ENCODE measurements at places on chromosomes 11 and 22. TPM values are rescaled to one million over a fixed set of nuclear protein-coding genes. Genes with fewer than 3 reads are reported as not detected.

MS4A4A gene
- total RNA-seq: 53.9 TPM

TRPM5 gene
- total RNA-seq: not detected

LTBP3 gene
- 128 TPM for total RNA-seq

SYT7 gene
- total RNA-seq: 4.8 TPM

OR6T1 gene
- not detected for total RNA-seq

DNA sequence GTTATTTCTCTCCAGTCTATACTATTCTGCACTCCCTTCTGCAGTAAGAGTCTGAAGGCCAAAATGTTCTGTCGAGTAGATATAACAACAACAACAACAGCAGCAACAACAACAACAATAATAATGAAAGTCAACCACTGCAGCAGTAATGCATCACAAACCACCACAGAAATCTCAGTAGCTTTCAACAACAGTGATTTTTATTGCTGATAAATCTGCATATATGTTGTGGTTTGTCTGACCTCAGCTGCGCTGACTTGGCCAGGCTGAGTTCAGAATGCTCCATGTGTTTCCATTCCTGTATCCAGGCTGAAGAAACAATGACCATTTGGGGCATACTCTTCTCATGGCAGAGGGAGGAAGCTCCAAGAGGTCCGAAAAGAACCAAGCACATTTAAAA is 32.3 kb upstream of the CYP2R1 start:
- DNase-seq: no peak
- no peaks in the 10 kb centered on the region for H3K27me3 ChIP-seq
- no peak overlapping the region for H3K4me3 ChIP-seq

GRCh38 chr11:78465169-78465942 is 47.7 kb upstream of the GAB2 start:
- H3K27me3 ChIP-seq: no peaks in the 10 kb centered on the region
- peaks cover 26% of the 10 kb centered on the region for H3K36me3 ChIP-seq
- no peak for DNase-seq
- no peaks in the 10 kb centered on the region for H3K4me1 ChIP-seq

GRCh38 chr22:46286941-46287872 is 9.5 kb upstream of the GTSE1 start:
- peaks cover 12% of the 10 kb centered on the region for H3K4me1 ChIP-seq
- DNase-seq: no peak
- peak overlapping the region; percentile 42 for H3K4me3 ChIP-seq
- peak overlapping the region; percentile 70 for H3K27ac ChIP-seq
- peaks cover 48% of the 10 kb centered on the region for H3K36me3 ChIP-seq

GRCh38 chr11:44241851-44242250 is 68.1 kb downstream of the ALX4 start:
- peaks cover 19% of the 10 kb centered on the region for H3K4me1 ChIP-seq
- H3K4me3 ChIP-seq: no peak overlapping the region
- no peak for DNase-seq
- H3K36me3 ChIP-seq: peaks cover 28% of the 10 kb centered on the region

DNA sequence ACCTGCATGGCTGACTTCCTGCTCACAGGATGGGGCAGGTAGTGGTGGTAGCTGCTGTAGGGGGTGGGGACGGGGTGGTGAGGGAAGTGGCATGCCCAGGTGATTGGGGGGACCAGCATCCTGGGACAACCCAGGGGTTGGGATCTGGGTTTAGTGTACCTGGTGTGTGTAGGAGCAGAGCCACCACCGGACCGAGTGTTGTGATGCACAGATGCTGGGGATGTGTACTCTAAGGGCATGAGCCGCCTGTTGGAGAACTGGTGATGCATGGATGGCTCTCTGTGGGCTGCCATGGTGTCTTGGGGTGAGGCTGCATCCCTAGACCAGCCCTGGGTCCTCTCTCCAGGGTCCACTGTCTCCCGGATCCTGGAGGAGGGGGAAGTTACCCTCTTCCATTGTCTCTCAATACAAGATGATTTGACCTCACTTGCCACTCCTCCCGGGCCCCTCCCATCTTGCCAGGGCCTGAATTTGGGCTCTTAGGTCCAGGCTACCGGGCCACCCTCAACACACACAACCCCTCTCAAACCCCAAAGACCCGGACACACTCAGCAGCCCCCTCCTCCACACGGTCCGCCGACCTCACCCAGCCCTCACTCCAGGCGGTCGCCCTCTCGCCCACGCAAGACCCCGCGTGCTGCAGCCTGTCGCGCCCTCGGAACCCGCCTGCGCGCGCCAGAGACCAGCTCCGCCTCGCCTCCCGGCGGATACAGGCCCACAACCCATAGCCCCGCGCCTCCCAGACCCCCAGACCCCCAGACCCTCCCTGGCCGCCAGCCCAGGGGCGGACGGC is 619 bp downstream of the LRRC75B start:
- H3K36me3 ChIP-seq: no peaks in the 10 kb centered on the region
- no peak for DNase-seq

DNA sequence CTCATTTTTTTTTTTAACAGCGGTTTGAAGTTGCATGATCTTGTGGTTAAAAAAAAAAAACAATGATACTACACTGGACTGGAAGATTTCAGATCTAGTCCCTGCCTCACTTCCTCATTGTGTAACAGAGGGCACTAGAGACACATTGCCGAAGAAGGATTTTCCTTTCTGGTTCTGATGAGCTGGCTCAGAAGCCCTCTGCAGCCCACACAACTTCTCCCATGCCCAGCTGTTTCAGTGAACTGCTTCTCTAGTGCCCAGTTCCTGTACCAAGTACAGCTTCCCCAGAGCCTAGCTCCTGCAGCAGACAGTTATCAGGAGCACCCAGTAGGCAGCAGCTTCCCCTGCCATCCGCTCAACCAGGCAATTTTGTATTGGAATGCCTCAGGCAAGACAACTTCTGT is 29.5 kb upstream of the ANO5 start:
- H3K4me3 ChIP-seq: no peak overlapping the region
- H3K36me3 ChIP-seq: no peaks in the 10 kb centered on the region
- peak; percentile 58 for DNase-seq
- H3K4me1 ChIP-seq: no peaks in the 10 kb centered on the region

- peak; percentile 50 for DNase-seq
- no peaks in the 10 kb centered on the region for H3K36me3 ChIP-seq
- peaks cover 4% of the 10 kb centered on the region for H3K27me3 ChIP-seq
- H3K27ac ChIP-seq: peak overlapping the region; percentile 30
Measured at GRCh38 chr11:61102667-61103571, 630 bp downstream of the CD5 start.

DNA sequence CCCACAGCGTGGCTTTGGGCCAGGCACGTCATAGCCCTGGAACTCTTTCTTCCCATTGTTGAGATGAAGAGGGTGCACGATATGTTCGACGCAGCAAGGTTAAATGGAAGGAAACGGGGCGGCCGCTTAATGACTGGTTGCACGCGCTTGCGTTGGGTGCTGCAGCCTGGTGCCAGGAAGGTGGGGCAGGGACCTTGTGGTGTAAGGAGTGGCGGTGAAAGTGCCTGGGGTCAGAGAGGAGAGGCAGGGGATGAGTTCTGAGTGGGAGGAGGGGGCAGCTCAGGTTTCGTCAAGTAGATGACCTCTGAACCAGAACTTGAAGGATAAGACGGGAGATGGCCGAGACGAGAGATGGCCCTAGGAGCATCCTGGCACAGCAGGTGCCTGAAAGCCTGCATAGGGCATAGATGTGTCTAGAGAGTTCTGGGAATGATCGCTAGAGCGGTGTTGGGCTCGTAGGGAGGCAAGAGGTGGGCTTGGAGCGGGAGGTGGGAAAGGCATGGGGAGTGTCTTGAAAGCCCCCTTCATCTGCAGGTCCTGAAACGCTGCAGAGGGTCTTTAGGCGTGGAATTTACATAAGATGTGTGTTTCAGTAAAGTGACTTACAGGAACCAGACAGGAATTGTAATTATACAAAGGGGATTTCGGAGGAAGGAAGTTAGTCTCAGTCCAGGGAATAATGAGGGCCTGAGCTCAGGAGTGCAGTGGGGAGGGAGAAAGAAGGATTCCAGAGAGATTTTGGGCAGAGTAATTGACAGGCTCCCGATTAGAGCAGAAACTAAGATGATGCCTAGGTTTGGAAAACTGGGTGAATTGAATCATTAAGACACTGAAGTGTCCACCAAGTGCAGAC is 43.2 kb upstream of the CLDN5 start:
- no peaks in the 10 kb centered on the region for H3K36me3 ChIP-seq
- no peak for DNase-seq
- peak overlapping the region; percentile 53 for H3K27ac ChIP-seq
- no peak overlapping the region for H3K4me3 ChIP-seq

- no peak for DNase-seq
- no peaks in the 10 kb centered on the region for H3K4me1 ChIP-seq
- no peak overlapping the region for H3K27ac ChIP-seq
- H3K4me3 ChIP-seq: no peak overlapping the region
Measured at GRCh38 chr11:121892131-121892681, 223.8 kb downstream of the BLID start.

DNA sequence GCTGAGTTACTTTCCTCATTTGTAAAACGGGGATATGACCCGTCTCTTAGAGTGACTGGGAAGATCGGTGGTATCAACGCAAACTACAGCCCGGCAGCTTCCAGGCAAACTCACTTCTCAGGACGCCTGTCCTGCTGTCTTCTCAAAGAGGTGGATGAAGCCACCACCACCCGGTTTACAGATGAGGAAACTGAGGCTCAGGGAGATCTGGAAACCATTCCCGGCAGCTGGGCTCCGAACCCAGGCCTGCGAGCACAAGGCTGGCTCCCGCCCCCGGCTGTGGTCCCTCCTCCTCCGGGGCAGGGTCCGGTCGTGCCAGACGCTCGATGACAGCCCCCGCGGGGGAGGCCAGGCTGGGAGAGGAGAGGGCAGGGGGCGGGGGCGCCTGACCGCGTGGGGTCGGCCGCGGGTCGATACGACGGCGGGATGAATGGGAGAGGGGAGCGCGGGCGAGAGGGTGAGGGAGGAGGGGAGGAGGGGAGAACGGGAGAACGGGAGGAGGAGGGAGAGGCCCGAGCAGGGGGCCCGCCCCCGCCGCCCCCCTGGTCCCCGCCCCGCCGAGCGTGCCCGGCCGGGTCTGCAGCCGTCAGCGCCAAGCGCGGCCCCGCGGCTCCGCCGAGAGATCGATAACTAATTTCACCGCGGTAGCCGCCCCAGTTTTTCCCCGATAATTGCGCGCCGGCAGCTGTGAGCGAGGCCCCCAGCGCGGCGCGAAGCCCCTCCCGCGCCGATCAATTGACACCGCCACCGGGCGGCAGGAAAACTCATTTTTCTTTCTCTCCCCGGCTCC is 14.0 kb downstream of the IGLL1 start:
- peak overlapping the region; percentile 39 for H3K4me3 ChIP-seq
- DNase-seq: no peak
- peaks cover 37% of the 10 kb centered on the region for H3K27me3 ChIP-seq
- H3K27ac ChIP-seq: no peak overlapping the region
- no peaks in the 10 kb centered on the region for H3K36me3 ChIP-seq
- H3K4me1 ChIP-seq: peaks cover 10% of the 10 kb centered on the region

DNA sequence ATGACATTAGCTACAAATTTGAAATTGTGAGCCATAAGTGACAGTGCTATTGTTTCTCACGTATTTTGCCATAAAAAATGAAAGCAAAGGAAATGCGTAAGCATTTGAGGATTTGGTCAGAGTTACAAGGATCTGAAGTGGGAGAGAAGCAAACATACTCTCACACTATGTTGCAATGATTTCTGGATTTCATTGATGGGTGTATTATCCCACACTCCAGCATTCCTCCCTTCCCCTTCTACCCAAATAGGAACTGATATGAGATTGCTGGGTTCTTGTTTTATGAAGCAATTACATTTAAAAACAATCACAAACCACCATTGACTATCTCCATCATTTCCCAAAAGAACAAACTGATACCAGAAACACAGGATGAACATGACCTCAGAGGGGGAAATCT is 314.0 kb upstream of the CTSC start:
- DNase-seq: no peak
- H3K36me3 ChIP-seq: no peaks in the 10 kb centered on the region
- H3K27ac ChIP-seq: no peak overlapping the region
- H3K27me3 ChIP-seq: no peaks in the 10 kb centered on the region

- no peaks in the 10 kb centered on the region for H3K4me1 ChIP-seq
- DNase-seq: no peak
- no peaks in the 10 kb centered on the region for H3K27me3 ChIP-seq
- no peak overlapping the region for H3K27ac ChIP-seq
Measured at GRCh38 chr22:35726933-35727332, 9.3 kb downstream of the APOL5 start.

DNA sequence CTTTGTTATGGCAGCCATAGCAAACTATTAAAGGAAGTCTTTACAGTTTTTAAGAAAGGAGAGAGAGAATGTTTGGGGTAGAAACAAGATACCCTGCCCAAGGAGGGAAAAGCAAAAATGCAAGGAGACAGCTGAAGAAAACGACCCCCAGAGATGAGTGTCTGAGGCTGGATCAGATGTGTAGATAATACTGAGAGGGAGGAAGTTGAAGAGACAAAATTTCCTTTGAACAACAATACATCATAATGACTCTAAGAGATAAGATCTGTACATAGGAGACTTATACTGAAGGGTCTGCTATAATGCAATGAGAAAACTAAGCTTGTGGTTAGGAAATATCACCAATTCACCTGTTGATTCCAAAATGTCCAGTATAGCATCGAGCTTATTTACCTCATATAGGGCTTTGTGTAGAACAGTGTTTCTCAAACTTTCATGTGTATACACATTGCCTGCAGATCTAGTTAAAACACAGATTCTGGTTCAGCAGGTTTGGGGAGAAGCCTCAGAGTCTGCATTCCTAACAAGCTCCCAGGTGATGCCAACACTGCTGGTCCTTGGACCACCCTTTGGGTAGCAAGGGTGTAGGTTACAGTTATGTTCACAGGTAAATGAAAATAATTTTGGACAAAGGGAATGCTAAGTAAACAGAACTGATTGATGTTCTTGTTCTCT is 5.8 kb upstream of the CEP295 start:
- no peak overlapping the region for H3K4me3 ChIP-seq
- no peaks in the 10 kb centered on the region for H3K27me3 ChIP-seq
- no peak for DNase-seq

DNA sequence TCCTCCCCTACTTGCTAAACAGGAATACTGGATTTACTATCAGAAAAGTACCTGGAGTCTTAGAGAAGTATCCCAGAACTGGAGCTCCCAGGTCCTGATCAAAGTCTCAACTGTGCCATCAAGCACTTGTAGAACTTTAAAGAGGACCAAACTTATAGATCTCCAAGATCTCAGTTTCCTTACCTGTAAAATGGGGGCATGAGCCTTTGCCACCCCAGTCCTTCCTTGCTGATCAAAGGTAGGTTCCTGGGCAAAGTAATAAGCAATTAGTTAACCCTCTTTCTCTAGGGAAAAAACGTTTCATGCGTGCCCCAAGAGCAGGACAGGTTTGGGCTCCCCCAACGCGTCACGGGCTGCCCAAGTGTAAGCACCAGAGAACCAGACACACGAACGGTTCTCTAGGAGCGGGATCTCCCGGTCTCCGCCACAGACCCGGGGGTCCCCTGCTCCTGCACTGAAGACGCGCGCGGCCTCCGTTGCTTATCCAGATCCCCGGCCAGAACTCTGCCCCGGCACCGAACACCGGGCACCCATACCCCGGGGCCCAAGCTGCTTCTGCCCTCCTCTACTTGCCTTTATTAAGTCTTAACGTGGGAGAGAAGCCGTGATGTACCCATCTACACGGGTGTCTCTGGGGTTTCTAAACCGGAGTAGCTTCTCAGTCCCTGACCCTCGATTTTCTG is 505 bp downstream of the ZNF214 start:
- no peaks in the 10 kb centered on the region for H3K4me1 ChIP-seq
- H3K4me3 ChIP-seq: peak overlapping the region; percentile 61
- no peaks in the 10 kb centered on the region for H3K27me3 ChIP-seq
- peak overlapping the region; percentile 83 for H3K27ac ChIP-seq
